ENCODE measurements at places on chromosomes 13 and 19.

DNA sequence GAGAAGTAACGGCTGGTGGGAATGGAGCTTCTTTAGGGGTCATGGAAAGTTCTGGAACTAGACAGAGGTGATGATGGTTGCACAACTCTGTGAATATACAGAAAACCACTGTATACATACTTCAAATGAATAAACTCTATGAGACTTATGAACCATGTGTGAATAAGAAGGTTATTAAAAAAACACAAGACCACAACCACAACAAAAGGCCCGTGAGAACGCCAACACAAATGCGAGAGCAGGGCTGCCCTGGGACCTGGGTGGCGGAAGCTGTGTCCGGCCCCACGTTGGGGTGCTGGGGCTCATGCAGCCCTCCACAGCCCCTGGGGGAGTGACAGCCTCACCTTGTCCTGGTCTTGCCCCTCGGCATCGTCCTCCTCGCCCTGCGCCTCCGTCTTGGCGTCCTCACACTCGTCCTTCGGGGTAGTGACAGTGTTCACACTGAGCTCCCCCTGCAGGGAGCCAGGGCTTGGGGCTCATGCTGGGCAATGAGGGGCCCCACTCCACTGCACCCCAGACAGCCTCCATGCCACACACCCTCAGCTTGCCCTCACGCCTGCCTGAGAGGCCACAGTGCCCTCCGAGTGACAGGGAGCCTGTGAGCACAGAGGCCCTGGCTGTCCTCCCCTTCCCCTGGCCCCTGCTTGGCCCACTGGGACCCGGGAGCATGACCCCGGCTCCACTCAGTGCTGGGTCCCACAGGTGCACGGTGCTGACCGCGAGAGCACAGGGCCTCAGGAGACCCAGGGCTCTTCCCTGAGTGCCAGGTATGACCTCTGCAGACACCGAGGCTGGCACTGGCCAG is 16.0 kb downstream of the IZUMO4 start:
- no peak for DNase-seq

DNA sequence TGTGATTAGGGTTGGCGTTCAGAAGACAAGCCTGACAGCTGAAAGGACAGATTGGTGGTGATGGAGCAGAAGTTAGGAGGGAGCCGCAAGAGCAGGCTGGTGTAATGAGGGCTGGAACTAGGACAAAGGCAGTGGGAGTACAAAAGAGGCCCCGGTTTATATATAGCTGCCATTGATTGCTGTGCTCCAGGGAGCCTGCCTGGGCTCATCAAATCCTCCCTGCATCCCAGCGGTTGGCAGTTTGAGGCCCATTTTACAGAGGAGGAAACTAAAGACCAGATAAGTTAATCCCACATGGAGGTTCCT is 123.7 kb downstream of the CACNA1A start:
- DNase-seq, result no peak

GRCh38 chr19:11693505-11694499 is 44.9 kb downstream of the ZNF823 start:
- peak; percentile 61 for DNase-seq

- no peak for DNase-seq
These were observed 41.2 kb downstream of the CEP89 start for GRCh38 chr19:32930567-32930966.

- no peak for DNase-seq
These were observed 535 bp downstream of the CDKN2D start for GRCh38 chr19:10568062-10568825.

- no peak for DNase-seq
These were observed 22.3 kb downstream of the KCTD4 start for GRCh38 chr13:45178349-45179162.

GRCh38 chr13:113838711-113839201 is 25.1 kb downstream of the GAS6 start:
- DNase-seq, result no peak

GRCh38 chr19:19238126-19238894 is 26.6 kb downstream of the NCAN start:
- no peak for DNase-seq

DNA sequence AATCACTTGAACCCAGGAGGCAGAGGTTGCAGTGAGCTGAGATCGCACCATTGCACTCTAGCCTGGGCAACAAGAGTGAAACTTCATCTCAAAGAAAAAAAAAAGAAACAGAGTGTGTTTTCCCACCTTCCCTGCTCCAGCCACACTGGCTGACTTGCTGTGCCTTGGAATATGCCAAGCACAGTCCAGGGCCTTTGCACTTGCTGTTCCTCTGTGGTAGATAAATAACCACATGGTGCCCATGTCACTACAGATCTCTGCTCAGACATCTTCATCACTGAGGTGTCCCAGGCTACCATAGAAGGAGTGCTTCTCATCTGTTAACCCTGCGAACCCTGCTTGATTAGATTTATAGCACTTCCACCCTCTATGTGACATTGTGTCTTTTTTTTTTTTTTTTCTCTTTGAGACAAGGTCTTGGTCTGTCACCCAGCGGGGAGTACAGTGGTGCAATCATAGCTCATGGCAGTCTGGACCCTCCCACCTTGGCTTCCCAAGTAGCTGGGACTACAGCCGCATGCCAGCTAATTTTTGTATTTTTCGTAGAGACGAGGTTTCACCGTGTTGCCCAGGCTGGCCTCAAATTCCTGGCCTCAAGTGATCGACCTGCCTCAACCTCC is 10.4 kb downstream of the SMARCA4 start:
- no peak for DNase-seq

DNA sequence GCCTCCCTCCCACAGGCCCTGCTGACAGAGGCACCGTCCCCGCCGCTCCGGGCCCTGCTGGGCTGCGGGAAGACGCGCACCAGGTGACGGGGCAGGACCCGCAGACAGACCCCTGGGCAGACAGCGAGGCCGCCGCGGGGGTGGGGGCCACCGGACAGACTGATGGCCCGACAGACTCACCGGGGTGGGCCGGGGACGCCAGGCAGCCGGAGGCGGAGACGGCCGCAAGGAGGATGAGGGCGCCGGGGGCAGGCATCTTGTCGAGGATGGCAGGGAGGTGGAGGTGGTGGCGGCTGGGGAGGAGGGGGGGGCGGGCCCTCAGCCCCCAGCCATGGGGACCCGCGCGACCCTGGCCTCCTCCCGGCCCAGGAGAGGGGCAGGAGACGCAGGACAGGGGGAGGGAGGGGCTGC is 309 bp downstream of the LMTK3 start:
- DNase-seq, result no peak

DNA sequence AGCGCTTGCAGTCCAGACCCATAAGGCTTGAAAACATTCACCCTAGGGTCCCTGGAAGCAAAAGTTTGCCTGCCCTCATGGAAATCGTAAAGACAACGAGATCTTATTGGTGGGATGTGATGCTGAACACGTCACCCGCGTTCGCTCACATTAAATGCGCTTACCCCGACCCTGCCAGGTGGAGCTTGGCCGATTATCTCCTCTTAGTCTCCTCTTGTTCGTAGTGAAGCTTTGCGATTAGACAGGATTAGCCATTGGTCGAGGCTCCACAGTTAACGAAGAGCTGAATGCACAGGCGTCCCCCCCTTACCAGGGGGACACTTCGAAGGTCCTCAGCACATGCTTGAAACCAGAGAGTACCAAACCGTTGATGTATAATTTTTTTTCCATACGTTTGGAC is 16.0 kb upstream of the KDM4B start:
- DNase-seq, result no peak

GRCh38 chr13:22499919-22500318 is 680.9 kb upstream of the SGCG start:
- DNase-seq, result no peak

GRCh38 chr13:93966267-93966936 is 513.1 kb downstream of the DCT start:
- no peak for DNase-seq

DNA sequence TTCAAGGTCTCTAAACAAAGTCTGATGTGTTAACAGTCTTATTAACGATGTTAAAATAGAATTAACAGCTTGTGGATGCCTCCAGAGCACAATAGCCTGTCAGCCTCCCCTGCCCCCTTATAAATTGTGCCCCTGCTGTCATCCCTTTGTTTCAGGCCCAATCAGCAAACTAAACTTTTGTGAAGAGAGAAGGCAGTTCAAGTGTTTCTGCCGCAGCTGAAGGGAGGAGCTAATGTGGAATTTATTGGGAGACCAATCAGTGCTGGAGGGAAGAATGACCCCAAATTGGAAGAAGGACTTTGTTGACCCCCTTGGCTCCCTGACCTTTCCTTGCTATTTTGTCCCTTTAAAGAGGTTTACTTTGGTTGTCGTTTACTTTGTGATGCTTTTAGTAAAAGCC is 160.5 kb downstream of the TM9SF2 start:
- DNase-seq, result no peak

- DNase-seq, result no peak
These were observed 297.8 kb downstream of the ZNF536 start for GRCh38 chr19:30670011-30670329.

DNA sequence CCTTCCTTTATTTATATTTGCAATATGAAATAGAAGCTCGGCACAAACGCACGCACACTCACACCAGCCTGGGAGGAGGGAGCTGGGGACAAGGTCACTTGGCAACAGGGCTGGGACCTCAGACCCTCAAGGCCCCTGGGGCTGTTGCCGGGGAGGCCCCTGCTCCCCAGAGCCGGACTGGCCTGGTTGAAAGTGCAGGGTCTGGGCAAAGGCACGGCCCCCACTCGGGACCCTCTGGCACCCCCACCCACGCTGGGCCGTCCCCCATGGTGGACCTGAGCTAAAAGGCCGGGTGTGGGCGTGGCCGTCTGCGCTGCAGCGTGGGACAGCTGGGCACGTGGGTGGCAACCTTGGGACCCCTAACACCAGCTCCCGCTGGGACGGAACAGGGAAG is 1.2 kb upstream of the TMEM86B start:
- DNase-seq, result no peak

- DNase-seq, result no peak
These were observed 20.9 kb downstream of the CARM1 start for GRCh38 chr19:10892256-10892655.

DNA sequence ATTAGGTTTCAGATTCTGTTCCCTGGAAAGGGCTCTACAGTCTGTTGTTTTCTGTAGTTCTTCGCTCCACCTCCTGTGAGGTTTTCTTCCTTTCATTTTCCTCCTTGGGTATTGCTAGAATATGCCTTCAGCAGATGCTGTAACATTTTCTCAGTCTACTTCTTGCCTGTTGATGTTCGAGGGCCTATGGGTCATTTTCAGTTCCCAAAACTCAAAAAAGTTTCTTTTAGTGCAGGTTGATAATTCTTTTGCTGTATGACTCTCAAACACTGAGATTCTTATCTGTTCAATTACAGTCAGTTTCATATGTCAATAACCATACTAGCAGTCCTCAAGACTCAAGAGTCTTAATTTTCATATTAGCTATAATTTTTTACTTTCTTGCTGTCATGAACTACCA is 268.3 kb downstream of the RFC3 start:
- no peak for DNase-seq

- no peak for DNase-seq
These were observed 216.3 kb upstream of the ZNF507 start for GRCh38 chr19:32129141-32129540.

DNA sequence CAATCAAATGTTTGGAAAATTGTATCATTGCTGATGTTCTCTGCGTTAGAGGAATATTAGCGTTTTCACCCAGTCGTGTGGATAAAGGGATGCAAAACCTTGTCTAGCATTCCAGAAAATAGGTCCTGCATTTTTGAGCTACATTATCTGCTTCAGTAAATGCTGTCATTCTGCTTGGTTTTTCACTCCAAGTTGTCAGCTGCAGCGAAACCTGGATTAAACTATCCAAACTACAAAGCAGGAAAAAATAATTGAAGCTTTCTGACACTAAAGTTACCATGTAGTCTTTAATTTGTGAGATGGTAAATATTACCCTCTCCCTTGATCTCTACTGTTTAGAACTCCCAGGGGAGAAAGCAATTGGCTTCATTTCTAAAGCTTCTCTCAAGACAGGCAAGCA is 1795.5 kb upstream of the PRR20A start:
- no peak for DNase-seq

DNA sequence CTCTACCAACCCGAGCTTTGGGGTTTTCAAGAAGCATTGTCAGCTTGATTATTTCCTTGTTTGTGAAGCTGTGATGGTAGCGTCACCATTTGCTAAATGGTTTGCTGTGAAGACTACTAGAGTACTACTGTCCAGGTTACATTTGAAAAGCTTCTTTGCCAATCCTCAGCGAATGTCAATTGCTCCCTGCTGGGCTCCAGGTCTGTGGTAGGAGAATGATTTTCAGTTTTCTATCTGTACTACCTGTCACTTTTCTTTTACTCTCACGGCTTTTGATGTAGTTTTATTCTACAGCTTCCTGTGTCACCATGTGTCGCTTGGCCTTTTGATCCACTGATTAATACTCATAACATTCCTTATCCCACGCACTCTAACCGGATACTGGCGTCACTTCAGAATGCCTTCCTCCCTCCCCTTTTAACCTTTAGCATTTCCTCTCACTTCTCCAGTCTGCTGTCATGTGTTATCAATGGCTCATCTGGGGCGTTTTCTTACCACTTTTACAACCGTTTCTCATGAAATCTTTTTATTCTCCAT is 7.5 kb upstream of the GPR183 start:
- DNase-seq, result no peak

DNA sequence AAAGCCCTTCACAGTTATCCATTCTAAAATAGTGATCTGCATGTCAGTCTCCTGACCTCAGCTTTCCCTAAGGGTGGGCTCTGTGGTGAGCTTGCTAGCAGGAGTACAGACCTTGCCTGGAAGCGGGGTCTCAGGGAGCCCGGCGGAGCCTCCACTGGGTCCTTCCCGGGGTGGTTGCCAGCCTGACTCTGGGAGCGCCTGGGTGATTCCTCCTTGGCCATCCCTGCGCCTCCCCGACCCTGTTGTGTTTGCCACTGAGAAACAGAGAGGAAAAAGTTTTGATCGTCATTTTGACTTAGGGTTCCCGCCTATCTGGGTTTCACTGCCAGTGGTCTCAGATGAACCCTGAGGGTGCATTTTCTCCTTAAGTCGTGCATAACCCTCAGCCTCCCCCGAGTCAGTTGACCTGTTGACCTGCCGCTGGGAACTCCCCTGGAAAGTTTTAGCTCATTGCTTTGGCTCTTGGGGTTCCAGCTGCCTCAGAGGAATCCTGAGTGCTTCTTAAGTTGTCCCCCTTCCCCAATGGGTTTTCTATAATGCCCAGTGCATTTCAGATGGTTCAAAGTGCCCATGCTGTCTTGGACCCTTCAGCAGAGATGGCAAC is 117.8 kb downstream of the RAB20 start:
- no peak for DNase-seq

DNA sequence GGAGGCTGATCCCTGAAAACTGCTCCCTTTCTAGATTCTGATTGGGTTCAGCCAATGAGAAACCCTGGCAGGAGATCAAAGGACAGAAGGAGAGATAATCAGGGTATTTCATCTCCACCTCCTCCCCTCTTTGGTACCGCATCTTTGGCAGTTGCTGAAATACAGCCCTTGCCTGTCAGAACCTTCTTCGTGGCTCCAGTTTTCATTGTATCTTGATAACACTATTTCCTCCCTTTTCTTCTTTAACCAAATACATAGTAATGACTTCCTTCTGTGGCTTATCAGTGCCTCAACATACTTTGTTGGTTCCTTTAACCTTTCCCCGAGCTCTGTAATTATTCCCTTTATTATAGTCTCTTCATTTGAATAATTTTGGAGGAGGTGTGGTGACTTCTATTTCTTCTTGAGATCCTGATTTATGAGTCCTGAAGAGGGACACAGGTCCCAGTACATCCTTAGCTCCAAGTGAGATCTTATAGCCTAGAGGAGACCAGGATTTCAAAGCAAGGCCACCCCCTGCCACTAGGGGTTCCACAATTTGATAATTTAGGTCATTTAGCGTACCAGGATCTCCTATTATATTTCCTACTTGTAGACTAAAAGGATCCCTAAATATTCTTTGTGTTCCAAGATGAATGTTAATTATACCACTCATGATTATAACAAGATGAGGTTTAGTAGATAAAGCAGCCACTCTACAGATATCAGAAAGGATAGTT is 98.0 kb downstream of the EDNRB start:
- DNase-seq, result no peak

- no peak for DNase-seq
These were observed 16.3 kb downstream of the GPR183 start for GRCh38 chr13:99290894-99291293.

All from GF-D8 (cell line).